ENCODE measurements at places on chromosomes 11 and 22. TPM values are rescaled to one million over a fixed set of nuclear protein-coding genes. Genes with fewer than 3 reads are reported as not detected.

The ELFN2 gene
- 0.07 TPM for total RNA-seq

The ANKK1 gene
- not detected for total RNA-seq

The SESN3 gene
- total RNA-seq, result 24.3 TPM

The KRTAP5-7 gene
- total RNA-seq, result not detected

The CHRNA10 gene
- 2.7 TPM for total RNA-seq

The DBX1 gene
- not detected for total RNA-seq

The MS4A13 gene
- total RNA-seq, result not detected

The VPREB3 gene
- total RNA-seq, result 0.70 TPM

The FIBIN gene
- total RNA-seq, result not detected

The OR4D5 gene
- total RNA-seq, result not detected

The HOATZ gene
- total RNA-seq, result not detected

The LIN7C gene
- 18.2 TPM for total RNA-seq

The FUT4 gene
- total RNA-seq, result 5.8 TPM

The CBLIF gene
- total RNA-seq, result not detected

The DCDC1 gene
- not detected for total RNA-seq

The KCTD14 gene
- total RNA-seq, result 0.23 TPM

The ACAD8 gene
- total RNA-seq, result 29.4 TPM

The SCGB1C1 gene
- not detected for total RNA-seq

The EFCAB6 gene
- total RNA-seq, result 0.14 TPM

The ZDHHC5 gene
- total RNA-seq, result 74.5 TPM

The TRIM34 gene
- total RNA-seq, result 13.1 TPM

The OR2AG2 gene
- not detected for total RNA-seq

The HBE1 gene
- not detected for total RNA-seq

The SPI1 gene
- total RNA-seq, result not detected

The ILK gene
- total RNA-seq, result 161 TPM

The KDM4E gene
- not detected for total RNA-seq

The MN1 gene
- 0.14 TPM for total RNA-seq

The CTSW gene
- total RNA-seq, result 268 TPM

The ADORA2A gene
- 21.1 TPM for total RNA-seq

The LMO2 gene
- not detected for total RNA-seq

The OR51I1 gene
- not detected for total RNA-seq

The VWCE gene
- total RNA-seq, result 3.9 TPM

The SLC22A12 gene
- not detected for total RNA-seq

The OR4C5 gene
- not detected for total RNA-seq

The SMTNL1 gene
- total RNA-seq, result not detected

The HTR3A gene
- not detected for total RNA-seq

The NCF4 gene
- total RNA-seq, result 59.7 TPM

The APOC3 gene
- total RNA-seq, result not detected

The SLC6A5 gene
- not detected for total RNA-seq

The PRSS23 gene
- 4.9 TPM for total RNA-seq

The SLC29A2 gene
- total RNA-seq, result 7.6 TPM

The MYEOV gene
- not detected for total RNA-seq

The SLC17A6 gene
- total RNA-seq, result not detected

The TBX10 gene
- not detected for total RNA-seq

The DERL3 gene
- 14.6 TPM for total RNA-seq

The KCNQ1OT1 gene
- total RNA-seq, result 0.44 TPM

The NLRP6 gene
- 3.8 TPM for total RNA-seq

The ASPHD2 gene
- 17.0 TPM for total RNA-seq

The C22orf42 gene
- not detected for total RNA-seq

The RPS6KB2 gene
- 63.3 TPM for total RNA-seq
